Fibroblast of skin of back (primary cell): ENCODE measurements at places on chromosomes 5 and 9.

GRCh38 chr5:62720031-62720441 is 141.4 kb downstream of the LRRC70 start:
- DNase-seq = no peak

- DNase-seq = no peak
These were observed 531 bp downstream of the MVB12B start for GRCh38 chr9:126327006-126327713.

DNA sequence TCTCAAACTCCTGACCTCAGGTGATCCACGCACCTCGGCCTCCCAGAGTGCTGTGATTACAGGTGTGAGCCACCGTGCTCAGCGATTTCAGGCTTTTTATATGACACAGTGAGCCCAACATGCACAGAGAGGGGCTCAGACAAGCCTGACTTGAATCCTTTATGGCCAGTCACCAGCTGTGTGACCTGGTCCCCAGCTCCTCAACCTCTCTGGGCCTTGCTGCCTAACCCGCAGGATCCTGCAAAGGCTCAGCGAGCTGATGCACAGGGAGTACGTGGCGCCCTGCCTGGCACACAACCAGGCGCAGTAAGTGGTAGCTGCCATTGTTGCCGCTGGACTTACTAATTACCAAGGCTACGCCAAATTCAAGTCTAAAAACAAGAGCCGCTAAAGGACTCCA is 16.6 kb upstream of the NCS1 start:
- no peak for DNase-seq

GRCh38 chr5:2129568-2130272 is 247.0 kb upstream of the IRX4 start:
- DNase-seq = no peak

- no peak for DNase-seq
These were observed 103.5 kb downstream of the ACER2 start for GRCh38 chr9:19512103-19512832.

DNA sequence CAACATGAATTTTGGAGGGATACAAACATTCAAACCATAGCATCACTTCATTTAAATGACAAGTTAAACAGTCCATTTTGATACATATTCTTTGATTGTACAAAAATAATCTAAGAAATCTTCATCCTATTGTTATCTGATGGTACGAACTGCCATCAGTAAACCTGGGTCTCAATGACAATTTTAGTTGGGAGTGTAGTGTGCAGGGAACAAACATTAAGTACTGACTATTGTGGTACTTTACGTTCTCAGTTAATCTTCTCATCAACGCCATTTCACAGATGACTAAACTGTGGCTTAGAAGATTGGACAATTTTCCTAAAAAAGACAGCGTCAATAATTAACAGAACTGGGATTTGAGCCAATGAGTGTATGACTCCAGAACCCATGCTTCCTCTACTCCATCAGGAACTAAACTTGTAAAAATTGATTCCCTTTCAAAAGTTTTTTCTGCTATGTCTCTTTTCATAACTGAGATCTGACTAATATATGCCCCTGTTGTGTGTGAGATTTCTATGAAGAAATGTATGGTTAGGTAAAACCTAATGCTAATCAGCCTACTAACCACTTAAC is 21.1 kb downstream of the TNPO1 start:
- no peak for DNase-seq

GRCh38 chr9:91305596-91306295 is 56.0 kb downstream of the AUH start:
- DNase-seq = no peak

- DNase-seq = no peak
These were observed 2.7 kb upstream of the ZNF618 start for GRCh38 chr9:113873446-113873845.

DNA sequence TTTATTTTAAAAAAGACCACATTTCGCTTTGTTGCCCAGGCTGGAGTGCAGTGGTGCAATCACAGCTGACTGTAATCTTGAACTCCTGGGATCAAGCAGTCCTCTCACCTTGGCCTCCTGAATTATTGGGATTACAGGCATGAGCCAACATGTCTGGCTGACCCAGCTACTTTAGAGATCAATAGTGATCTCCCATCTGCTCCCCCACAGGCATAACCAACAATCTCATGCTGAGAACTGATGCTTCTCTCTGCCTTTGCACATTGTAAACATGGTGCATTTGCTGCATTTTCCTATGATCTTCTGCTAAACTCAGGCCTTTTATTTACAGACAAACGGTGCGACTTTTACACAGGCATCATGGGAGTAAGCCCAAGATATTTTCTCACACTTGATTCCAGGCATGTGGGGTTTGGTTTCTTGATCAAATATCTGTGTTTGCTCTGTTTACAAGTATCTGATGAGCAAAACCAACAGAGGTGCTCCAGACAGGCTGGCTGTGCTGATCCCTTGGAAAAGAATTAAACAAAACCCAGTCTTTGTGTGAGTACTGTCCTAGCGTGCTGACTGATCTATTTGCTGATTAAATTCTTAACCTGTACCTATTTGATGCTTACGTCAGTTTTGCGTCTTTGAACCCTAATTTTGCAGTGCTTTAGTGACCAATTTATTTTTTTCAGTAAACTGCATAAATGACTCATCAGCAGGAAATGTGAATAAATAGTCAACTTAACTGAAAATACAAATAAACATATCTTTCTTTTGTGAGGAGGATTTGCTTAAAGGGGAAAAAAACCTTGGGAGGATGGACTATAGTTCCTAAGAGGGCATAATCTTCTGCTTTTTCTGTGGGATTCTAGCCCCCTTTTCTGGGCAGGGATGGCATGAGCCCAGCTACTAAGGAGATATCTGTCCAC is 191.7 kb upstream of the NR3C1 start:
- no peak for DNase-seq

DNA sequence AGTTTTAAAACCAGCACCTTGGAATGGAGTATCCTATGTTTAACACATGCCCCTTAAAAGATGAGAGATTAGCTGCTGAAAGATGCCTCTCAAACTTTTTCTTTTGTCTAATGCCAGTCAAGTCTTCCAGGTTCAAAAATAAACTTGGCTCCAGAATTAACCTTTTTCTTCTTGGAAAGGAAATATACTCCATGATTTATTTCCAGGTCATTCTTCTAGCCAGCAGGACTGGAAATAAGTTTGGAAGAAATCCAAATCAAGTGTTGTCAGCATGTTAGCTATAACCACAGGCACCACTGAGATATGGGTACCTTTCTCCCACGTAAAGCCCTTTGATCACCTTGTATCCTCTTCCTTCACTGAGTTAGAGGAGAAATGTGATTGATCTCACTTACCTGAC is 56.1 kb downstream of the NLN start:
- DNase-seq = no peak

- no peak for DNase-seq
These were observed 475.2 kb downstream of the CDK5RAP2 start for GRCh38 chr9:120104771-120105170.

- no peak for DNase-seq
These were observed 32.4 kb upstream of the SUSD1 start for GRCh38 chr9:112207451-112207850.

DNA sequence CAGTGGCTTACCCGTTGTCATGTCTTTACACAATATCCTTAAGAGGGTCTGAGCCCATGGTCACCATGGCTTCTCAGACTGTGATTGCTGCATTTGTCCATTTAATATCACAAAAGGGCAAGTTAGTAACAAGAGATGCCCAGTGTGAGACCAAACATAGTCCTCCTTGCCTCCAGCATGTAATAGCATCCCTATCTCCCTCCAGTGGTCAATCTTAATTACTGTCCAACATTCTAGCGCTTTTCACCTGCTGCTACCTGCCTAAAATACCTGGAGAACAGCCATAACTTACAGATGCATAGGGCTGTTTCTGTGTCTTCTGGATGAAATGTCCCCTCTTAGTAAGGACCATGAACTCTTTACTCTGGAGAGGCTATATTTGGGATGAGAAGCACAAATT is 267.2 kb upstream of the DAB2 start:
- no peak for DNase-seq

DNA sequence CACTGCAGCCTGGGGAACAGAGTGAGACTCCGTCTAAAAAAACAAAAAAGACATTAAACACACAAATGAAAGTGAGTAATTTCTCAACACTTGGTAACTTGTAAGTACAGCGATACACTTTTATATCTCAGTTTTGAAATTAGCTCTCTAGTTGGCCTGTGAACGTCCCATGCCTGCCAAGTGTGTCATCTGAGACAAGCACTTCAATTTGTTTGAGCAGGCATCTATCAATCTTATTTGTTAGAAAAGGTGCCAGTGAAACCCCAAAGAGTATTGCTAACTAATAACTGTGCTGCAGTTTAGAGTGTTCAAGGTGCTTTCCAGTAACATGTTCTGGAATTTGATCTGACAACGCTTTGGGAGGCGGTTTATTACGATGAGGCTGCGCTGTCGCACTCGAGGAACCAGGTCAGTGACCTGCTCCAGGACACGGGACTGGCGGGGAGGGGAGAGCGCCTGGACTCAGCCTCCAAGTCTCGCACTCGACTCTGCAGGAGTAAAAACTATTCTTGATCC is 1.1 kb upstream of the SPIN1 start:
- DNase-seq = no peak

DNA sequence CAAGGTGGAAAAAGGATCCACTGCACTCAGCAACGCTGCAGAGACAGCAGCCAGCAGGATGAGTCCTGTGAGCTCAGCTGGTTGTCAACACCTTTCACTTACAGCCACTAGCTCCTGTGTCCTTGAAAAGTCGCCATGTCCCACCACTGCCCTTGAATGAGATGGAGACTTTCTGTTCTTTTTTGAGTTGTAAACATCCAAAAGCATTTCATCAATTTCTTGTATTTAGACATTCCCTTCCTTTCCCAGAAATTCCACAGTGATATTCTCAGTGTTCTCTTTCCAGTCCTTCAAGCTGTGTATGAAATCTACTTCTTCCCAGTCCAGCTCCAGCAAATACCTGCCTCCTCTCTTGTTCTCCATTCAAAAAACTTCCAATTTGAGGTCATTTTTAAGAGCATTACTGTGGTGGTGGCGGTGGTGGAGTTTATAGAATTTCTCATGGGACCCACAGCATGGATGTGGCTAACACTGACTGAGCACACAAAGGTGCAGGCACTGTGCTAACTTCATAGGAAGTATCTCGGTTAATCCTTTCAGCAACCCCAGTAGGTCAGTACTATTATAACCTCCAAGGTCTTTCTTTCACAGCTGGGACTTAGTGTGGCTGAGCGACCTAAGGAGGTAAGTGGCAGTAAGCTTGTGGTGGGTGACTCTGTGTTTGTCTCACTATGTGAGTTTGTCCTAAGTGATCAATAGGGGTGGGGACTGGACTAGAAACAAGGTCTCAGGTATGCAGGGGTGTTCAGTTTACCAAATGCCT is 15.0 kb upstream of the GPX3 start:
- no peak for DNase-seq

DNA sequence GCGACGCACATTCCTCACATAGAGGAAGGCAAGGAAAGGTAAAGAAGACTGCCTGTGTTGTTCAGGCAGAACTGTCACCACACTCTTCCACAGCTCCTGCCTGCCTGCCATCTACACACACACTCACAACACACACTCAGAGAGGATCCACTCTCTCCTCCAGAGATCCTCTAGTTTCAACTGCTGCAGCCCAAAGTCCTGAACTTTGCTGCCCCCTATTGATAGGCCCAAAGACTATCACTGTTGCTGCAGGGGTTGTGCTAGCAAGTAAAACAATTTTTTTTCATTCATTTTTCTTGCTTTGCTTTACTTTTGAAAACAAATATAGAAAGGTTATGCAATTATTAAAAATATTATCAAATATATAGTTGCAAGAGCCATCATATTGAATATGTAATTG is 5.9 kb upstream of the CFAP90 start:
- peak; percentile 24 for DNase-seq

DNA sequence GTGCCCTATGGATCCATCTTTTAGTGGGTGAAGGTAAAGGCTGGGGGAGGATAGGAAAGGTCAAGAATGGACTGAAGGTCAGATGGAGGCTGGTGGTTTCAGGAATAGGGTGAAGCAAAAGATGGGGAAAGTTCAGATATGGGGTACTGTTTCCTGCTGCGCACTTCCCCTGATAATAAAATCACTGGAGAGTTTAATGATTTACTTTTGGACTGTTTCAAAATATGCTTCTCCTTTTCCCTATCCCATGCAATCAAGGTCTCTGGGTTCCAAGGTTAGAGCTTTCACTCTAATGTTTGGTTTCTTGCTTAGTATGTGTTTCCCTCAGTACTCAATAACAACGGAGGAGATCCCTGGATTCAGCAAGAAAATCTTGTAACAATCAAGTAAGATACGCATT is 10.8 kb upstream of the PPP3R2 start:
- DNase-seq = no peak

DNA sequence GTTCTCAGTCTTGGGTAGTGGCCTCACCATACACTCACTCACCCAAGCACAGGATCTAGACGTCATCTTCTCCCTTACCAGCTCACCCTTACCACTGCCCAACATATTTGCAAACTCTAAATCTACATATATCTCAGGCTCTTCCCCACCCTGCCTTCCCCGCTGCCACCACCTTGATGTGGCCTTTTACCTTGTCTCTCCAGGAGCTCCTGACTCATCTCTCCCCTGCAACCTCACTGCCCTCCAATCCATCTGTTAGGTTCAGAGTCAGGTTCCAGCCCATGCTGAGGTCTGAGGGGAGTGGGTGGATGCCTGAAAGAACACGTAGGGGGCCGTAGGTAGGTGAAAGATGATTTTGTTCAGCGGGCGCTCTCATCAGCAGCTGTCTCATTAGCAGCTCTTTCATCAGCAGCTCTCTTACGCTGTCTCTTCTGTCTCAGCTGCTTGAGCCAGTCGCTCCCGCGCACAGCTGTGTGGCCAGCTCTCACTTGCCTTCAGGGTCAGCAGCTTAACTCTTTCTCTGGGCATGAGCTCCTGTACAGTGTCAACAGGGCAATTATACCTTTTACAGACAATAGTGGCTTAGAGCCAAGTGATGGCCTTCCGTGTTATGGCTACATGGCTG is 23.1 kb upstream of the CKMT2 start:
- DNase-seq = no peak

- DNase-seq = no peak
These were observed 93.5 kb downstream of the PPP2R2B start for GRCh38 chr5:146785065-146785464.

GRCh38 chr9:88312517-88313103 is 75.6 kb upstream of the SPIN1 start:
- DNase-seq = no peak
